Umbilical cord (tissue), 2 donors: ENCODE measurements at places on chromosomes 11 and 22. TPM values are rescaled to one million over a fixed set of nuclear protein-coding genes. Genes with fewer than 3 reads are reported as not detected.

- no peak for DNase-seq
These were observed 1335.9 kb downstream of the TBC1D22A start for GRCh38 chr22:48098243-48098920.

- DNase-seq: no peak
These were observed 693.7 kb downstream of the OPCML start for GRCh38 chr11:132838627-132839026.

Gene LRRC51
- 1.4 TPM for total RNA-seq

Gene EMID1
- 8.2 TPM for total RNA-seq

DNA sequence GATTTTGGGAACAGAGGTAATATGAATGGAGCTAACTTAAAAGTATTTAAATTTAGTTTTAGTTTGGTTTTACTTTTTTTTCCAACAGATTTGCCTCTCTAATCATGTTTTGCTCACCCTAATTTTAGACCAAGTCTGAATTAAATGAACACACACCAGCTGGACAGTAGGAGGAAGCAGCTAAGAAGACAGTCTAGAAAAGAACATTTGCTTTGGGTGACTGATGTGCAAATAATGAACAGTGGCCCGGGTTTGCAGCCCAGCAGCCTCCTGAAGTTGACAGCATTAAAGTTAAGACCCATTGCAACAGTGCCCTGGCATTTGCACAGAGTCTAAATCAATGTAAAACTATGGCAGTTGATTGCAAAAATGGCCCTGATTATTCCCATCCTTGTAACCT is 66.4 kb upstream of the SORL1 start:
- no peak for DNase-seq

- no peak for DNase-seq
These were observed 11.3 kb downstream of the MYO18B start for GRCh38 chr22:25753252-25753651.

Gene TST
- 12.5 TPM for total RNA-seq

- peak; percentile 42 for DNase-seq
These were observed 489.6 kb downstream of the MN1 start for GRCh38 chr22:27311698-27312550.

DNA sequence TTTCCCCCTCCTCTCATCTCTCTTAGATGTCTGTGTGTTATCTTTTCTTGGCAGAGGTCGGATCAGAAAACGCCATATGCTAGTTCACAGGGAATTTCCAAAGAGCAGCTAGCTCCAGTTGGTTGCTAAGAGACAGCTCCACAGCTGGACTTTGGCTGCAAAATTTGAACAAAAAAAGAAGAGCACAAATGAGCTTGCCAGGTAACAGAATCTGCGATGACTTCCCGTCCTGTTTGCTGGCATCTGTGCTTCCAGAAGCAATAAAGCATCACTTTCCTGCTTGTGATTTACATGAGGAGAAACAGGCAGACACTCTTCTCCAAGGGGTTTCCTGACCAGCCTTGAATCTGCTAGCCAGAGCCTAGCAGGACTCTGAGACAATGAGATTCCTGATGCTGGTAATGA is 596.0 kb upstream of the B3GAT1 start:
- peak; percentile 89 for DNase-seq

GRCh38 chr11:106021967-106022794 is at the start of gene MSANTD4:
TSS of gene MSANTD4 (minus strand) at chr11:106022240. CDS start at chr11:106010917, 11,323 bp downstream.
- peak; percentile 100 for DNase-seq

GRCh38 chr11:1078191-1078601 is 3.5 kb downstream of the MUC2 start:
- DNase-seq: no peak

GRCh38 chr11:126992804-126993111 is 7.8 kb downstream of the KIRREL3 start:
- DNase-seq: no peak

- DNase-seq: no peak
These were observed 127.5 kb downstream of the PKNOX2 start for GRCh38 chr11:125292100-125292499.

GRCh38 chr11:65181569-65182257 is at the start of gene CAPN1:
TSS of gene CAPN1 (plus strand) at chr11:65181928. CDS start at chr11:65182702, 774 bp downstream.
- DNase-seq: peak; percentile 93

GRCh38 chr11:76282811-76283595 is 76.7 kb upstream of the WNT11 start:
- no peak for DNase-seq

GRCh38 chr11:15967166-15967565 is 389.2 kb downstream of the SOX6 start:
- peak; percentile 79 for DNase-seq

GRCh38 chr22:23119494-23120414 is 22.0 kb downstream of the RSPH14 start:
- DNase-seq: no peak

DNA sequence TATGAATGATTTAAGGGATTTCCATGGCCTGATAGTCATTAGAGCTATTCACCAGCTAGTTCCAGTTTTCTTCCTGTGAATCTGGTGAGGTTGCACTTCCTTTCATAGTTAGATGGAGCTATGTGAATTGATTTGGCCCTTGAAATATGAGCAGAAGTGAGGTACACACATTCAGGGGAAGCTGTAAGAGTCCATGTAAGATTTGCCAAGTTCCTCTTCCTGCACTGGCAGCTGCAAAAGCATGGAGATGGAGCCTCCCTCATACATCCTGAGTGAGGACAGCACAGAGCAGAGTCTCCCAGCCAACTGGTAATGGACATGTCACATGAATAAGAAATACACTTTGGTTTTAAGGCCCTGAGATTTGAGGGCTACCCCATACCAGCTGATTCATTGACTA is 111.7 kb downstream of the CD44 start:
- DNase-seq: no peak

Gene OR2AT4
- 10.1 TPM for total RNA-seq

Gene NCAM1
- 3.4 TPM for total RNA-seq

Gene SLC25A18
- total RNA-seq: 6.0 TPM

GRCh38 chr11:71397331-71397860 is 50.8 kb downstream of the DHCR7 start:
- DNase-seq: no peak

- no peak for DNase-seq
These were observed 135.3 kb downstream of the CCDC34 start for GRCh38 chr11:27227736-27228135.

DNA sequence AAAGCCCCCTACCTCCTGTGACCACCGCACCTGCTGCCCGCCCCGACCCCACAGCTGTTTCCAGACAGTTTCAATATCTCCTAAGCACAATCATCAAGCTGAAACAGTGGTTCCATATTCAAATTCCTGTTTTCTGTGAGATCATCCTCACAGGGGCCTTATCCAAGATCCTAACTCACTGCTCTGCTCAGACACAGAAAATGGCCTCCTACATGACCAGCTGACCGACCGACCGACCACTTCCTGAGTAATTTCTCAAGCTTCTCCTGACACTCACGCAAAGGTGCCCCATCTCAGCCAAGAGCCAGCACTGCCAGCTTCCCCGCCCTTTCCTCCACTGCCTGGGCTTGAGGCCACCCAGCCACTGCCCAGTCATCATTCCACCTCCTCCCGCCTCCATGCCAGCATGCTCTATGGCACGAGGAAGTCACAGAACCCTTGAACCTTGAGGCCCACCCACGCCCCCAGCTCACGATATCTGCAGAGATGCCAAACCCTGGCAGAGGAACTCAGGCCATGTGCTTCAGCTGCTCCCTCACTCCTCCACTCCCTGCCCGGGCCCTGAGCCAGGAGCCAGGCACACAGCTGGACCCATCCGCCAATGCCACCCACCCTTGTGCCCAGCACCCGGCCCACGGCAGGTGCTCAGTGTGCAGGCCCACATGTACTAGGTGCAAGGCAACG is 14.0 kb downstream of the KIAA0930 start:
- no peak for DNase-seq
